ENCODE measurements at places on chromosomes 7 and 10.
A peak's percentile ranks its signal among the peaks of the same experiment; 100 is the strongest.

- DNase-seq: no peak
Measured at GRCh38 chr7:128247108-128247507, 6.0 kb downstream of the LEP start.

- DNase-seq: no peak
Measured at GRCh38 chr7:99975782-99976521, at the start of gene AZGP1. Gene AZGP1 (minus strand): TSS chr7:99976031. CDS start chr7:99976020, 11 bp downstream.

DNA sequence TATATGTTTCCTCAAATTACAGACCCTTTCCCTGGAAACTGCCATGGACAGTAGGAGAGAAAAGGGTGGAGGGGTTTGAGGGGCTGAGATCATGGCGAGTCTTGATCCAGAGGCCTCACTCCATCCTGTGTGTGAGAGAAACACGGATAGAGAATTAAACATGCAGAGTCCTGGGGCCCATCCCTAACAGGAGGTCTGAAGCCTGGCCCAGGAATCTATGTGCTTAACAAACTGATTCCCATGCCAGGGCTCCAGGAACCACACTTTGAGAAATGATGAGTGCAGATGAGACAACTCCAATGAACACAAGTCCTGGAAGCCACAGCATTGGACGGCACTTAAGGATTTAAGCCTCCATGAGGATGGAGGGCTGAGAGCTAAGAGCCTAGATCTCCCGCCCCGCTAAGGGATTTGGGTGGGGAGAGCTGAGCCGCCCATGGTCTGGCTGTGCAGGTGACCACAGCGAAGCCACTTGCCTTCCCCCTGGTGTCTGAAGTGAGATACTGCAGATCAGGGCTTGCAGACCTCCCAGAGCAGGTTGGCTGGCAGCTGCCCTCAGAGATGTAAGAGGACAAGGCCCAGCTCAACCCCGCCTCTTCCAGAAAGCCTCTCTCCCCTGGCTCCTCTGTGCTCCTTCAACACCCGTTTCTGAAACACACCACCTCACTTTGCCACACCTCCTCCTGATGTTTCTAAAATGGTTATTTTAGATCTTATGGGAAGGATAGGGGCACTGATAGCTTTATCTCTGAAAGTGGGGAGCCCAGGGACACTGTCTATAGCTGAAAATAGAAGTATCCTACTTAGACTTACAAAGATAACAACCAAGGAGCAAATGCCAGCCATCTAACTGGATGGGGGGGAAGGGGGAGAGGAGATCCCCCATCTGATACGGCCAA is 24.8 kb upstream of the EIF5AL1 start:
- peak; percentile 61 for DNase-seq

GRCh38 chr10:104922810-104923209 is 281.7 kb downstream of the SORCS3 start:
- no peak for DNase-seq

DNA sequence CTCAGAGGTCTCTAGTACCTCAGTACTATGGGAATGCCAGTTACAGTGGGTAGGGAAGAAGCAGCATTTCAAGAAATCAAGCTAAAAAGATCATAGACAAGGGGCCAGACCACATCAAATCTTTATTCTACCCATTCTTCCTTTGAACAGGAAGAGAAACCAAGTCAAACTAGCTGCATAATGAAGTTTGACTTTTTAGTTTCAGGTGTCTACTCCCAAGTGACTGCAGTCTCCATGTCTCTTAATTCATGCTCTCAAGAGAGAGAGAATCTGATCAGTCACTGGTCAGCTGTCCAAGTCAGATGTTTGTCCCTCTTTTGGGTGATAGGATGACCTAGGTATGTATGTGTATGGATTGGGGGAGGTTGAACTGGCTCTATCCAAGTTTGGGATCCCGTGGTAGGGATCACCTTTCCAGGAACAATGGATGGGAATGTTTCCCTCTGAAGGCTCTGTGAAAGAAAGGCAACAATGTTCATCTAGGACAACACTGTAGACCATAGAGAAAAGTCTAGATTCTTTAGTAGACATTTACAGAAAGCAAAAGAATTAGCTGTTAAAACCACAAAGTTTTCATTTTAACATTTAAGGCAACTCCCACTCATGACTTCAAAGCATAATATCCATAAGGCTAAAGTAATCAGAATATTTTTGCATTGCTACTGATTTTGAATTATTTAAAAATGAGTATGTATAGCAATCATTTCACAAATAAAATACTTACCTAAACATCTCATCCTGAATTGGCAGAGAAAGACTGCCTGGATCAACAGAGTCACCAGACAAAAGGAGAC is 30.1 kb upstream of the PRTFDC1 start:
- no peak for DNase-seq

- no peak for DNase-seq
Measured at GRCh38 chr10:112092519-112092918, 91.0 kb downstream of the GPAM start.

GRCh38 chr7:29090151-29090805 is 56.1 kb downstream of the CPVL start:
- no peak for DNase-seq

DNA sequence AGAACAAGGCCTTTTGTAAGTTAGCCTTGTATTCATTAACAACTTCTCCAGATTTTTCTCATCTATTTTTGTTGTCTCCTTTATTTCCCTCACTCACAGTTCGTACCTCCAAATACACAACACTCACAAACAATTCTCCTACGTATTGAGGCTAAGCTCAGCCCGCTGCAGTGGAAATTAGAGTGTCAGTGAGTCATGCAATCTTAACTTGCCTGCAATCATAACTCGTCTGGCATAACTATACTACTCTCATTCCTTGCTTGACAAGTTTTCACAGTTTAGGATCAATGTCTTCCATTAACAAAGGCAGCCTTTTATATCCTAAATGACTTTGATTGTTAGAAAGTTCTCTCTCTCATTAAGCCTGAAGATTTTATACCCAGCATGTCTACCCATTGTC is 23.8 kb downstream of the TMEM196 start:
- DNase-seq: peak; percentile 9

DNA sequence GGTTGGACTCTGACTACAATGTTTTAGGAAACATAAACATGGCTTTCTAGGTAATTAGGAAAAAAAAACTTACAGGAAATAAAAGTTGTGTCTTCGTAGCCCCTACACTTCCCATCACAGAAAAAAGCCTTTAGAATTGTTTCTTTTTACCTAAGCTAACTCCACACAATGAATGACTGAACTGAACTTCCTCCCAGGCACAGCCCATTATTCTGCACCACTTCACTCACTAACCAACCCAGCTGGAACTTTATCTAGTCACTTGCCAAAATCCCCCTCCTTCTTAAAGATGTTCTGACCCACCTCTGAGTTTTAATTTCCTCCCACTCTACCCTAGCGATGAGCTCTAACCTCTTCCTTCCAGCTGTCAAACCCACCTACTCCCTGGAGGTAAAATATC is 91.7 kb upstream of the MEOX2 start:
- no peak for DNase-seq

DNA sequence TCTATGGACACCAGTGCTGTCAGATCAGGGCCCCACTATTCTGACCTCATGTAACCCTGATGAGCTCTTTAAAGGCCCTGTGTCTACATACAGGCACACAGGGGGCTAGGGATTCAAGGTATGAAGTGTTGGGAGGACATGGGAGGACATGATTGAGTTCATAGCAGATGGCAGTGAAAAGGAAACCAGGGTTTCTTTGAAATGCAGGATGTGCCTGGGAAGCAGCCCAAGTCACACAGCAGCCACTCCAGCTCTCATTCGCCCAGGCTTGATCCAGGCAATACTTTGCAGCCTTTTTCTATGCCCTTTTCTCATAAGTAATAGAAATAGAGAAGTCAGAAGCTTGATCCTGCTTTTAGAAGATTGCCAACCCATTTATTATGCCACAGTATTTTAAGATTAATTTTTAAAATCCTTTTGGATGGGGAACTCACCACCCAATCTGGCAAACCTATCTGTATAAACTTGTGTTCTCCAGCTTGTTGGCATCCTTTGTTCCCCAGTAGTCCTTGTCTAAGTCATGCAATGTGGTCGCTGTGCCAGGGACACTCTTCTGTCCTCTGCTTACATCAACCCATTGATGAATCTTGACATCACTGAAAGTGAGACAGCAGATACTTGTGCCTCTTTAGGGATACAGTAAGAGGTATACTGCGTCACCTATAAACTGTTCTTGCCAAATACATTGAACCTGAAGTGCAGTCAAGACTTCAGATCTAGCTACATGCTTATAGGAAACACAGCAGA is 95.0 kb downstream of the TAF3 start:
- DNase-seq: no peak

GRCh38 chr10:113751181-113751732 is at the start of gene PLEKHS1:
Gene PLEKHS1 (plus strand): TSS chr10:113751682. CDS start chr10:113755278, 3,596 bp downstream.
- DNase-seq: peak; percentile 17

- no peak for DNase-seq
Measured at GRCh38 chr10:2817940-2818636, 249.3 kb upstream of the PFKP start.

DNA sequence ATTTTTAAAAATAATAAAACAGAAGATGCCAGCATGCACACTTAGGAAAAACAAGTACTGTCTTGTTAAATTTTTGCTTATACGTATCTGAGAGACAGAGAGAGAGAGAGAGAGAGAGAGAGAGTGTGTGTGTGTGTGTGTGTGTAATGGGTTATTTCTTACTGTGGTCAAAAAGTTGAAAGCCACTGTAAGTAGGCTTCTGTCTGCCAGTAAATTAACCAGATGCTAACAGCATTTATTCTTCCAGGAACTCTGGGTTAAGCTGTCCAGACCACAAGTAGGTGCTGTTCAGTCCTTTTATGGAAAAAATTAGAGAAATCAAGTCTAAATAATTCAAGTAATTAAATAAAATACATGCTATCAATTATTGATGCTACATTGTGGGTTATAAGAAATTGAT is 39.7 kb downstream of the RNF32 start:
- DNase-seq: no peak

- DNase-seq: no peak
Measured at GRCh38 chr7:155053002-155053401, 17.1 kb upstream of the HTR5A start.

GRCh38 chr7:107803009-107803610 is at the start of gene SLC26A3:
Gene SLC26A3 (minus strand): TSS chr7:107803223. CDS start chr7:107794509, 8,714 bp downstream.
- DNase-seq: no peak

DNA sequence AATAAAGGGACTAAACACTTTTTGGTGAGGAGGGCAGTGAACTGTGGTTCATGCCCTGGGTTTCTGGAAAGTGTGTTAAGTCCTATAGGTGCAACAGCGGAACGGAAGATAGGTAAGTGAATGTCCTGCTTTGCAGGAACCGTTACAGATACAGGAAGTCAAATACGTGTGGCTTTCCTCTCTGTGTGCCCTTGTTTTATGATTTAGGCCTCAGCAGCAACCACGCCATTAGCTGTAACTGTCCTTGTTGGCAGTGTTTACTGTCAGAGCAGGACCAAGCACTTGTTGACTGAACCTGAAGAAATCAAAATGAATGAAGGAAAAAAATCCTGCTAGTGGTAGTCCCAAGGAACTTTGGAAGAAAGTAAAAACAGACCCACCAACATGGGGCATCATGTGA is 150.3 kb downstream of the PIP4K2A start:
- no peak for DNase-seq

DNA sequence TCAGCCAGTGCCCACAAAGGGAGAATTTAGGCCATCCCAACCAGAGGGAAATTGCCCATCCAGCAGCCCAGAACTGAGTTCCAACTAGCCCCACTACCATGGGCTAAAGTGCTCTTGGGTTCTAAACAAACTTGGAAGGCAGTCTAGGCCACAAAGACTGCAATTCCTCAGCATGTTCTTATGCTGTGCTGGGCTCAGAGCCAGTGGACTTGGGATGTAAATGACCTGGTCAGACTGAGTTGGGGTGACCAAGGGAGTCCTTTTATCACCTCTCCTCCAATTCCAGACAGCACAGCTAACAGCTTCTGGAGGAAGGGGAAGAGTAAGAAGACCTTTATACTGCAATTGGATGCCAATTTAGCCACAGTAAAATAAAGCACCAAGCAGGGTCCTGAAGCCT is 607.2 kb upstream of the KCND2 start:
- DNase-seq: no peak
